Activated CD4-positive, alpha-beta T cell treated with anti-CD3 and anti-CD28 coated beads for 24 hours (primary cell): ENCODE measurements at places on chromosomes 7 and 10.

DNA sequence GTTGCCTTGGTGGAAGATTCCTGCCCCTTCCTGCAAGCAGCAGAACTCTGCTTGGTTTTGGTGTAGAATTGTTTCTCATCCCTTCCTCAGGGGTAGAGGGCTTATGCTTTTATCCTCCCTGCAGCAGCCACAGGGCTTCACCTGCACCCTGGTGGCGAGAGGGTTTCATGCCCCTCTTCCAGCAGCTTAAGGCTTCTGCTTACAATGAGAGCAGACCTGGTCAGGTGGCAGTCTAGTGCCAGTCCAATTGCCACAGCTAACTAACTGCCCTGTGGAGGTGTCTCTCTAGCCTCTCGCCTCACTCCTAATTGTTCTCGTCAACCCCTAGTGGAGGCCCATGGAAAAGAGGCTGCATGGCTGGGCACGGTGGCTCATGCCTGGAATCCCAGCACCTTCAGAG lies 19.3 kb downstream of the ACBD7 start:
- DNase-seq: no peak

- no peak for DNase-seq
Observed at GRCh38 chr10:118264838-118265470, 77.2 kb downstream of the FAM204A start.

- DNase-seq: no peak
Observed at GRCh38 chr10:77501846-77502261, 135.8 kb downstream of the KCNMA1 start.

DNA sequence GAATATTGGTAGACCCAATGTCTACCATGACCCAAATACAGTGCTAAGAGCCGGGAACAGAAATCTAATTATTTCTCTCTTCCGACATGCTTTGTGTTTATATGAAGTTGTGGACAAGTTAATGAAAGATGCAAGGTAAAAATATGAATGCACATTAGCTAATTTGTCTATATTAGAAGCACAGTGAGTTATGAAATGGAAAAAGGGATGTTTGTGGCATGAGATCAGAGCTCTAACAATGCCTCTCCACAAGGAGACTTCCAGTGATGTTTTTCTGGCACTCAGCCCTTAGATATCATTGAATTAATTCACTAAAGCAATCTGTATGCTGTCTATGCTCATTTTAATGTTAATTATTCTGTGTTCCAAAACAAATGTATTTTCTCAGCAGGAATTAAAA lies 897.2 kb downstream of the CNTNAP2 start:
- no peak for DNase-seq

- DNase-seq: no peak
Observed at GRCh38 chr10:125782616-125783015, 7.0 kb upstream of the MMP21 start.

GRCh38 chr7:100896732-100897608 lies 1.3 kb upstream of the ACHE start:
- no peak for DNase-seq

GRCh38 chr7:518630-519483 lies 789 bp downstream of the PDGFA start:
- DNase-seq: no peak

GRCh38 chr10:30829901-30830300 lies 200.3 kb upstream of the LYZL2 start:
- DNase-seq: no peak

GRCh38 chr7:42236266-42236975 lies 588 bp downstream of the GLI3 start:
- no peak for DNase-seq

GRCh38 chr7:24757353-24758275 lies at the start of gene GSDME:
Gene GSDME, minus strand, starts transcription at chr7:24757464. Its CDS starts 7,690 bp downstream, at chr7:24749774.
- DNase-seq: no peak

GRCh38 chr7:157339777-157340677 lies 3.2 kb downstream of the DNAJB6 start:
- DNase-seq: peak; percentile 44

DNA sequence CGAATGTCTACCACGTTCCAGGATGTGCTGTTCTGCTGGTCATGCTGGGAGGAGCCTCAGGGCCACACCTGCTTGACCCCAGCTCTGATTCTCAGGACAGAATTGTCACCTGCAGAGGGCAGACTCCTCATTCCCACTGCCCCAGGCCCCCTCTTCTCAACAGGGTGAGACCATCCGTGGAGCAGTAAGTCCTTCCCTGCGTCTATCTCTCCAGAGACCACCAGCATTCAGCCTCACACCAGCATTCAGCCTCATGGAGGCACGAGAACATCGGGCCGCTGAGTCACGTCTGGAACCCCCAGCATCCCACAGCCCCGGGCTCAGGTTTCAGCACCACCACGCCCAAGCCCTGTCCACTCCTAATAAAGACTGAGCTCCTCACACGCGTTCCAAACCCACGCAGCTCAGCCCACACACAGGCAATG lies 273.4 kb downstream of the DIP2C start:
- no peak for DNase-seq

DNA sequence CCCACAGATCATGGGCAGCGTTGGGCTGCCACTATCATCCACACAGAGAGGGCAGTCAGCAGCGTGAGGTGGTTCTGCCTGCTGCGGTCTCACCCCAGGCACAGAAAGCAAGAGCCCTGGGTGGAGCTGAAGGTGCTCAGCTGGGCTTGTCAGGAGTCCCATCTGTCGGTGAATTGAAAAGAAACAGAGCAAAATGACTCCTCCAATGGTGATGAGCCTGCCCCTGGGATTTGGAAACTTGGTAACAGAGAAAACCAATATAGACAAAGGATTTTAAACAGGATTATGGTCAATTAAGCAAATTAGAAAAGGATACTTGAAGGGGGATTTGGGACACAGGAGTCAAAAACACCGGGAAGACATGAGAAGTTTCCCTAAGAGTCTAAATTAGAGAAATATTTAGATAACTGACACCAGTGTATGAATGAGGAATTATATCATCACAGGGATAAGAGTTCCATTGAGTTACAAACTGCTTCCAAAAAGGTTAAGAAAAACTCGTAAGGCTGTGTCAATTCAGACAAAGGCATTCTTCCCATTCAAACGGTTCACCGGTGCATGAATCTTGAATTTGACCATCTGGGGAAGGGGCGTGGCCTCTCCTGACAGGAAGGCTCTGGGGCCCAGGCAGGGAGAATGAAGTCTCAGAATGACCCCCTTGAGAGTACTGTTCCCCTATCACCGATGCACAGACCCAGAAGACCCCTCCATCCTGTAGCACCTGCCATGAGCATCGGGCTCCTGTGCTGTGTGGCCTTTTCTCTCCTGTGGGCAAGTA lies 70.0 kb upstream of the PRSS58 start:
- no peak for DNase-seq

GRCh38 chr7:29139191-29139590 lies 7.1 kb downstream of the CPVL start:
- DNase-seq: no peak

GRCh38 chr7:147047696-147048095 lies 931.1 kb downstream of the CNTNAP2 start:
- no peak for DNase-seq

GRCh38 chr7:30665043-30665442 lies 17.2 kb downstream of the CRHR2 start:
- no peak for DNase-seq

DNA sequence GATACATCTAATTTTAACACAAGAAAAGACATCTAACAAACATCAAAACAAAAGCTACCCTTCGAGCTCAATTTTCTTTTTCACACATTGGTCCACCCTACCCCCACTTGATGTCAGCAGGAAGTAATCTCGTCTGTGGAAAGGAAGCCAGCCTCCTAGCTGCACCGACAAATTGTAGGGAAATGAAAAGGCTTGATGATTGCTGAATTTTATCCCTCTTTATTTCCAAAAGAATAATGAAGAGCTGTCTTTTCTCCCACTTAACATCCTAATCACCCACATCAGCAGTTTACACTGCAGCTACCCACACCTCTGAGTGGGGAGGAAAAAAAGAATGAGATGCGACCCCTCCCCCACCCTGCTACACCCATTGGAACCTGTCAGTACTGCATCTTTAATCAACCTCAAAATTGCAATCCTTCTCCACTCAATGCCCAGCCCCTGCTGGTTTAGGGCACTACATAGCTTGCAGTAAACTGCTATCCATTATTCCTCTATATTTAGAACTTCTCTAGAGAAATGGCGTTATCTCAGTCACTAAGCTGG lies 10.6 kb upstream of the CPVL start:
- no peak for DNase-seq

GRCh38 chr7:31079126-31079823 lies 27.2 kb downstream of the ADCYAP1R1 start:
- DNase-seq: no peak
